ENCODE measurements at places on chromosomes 11 and 22.
A peak's percentile ranks its signal among the peaks of the same experiment; 100 is the strongest.

GRCh38 chr11:69922015-69922595 lies 102.9 kb upstream of the FGF3 start:
- DNase-seq: no peak

- DNase-seq: peak; percentile 25
These were observed 1.2 kb downstream of the UBE2L6 start for GRCh38 chr11:57566005-57566904.

GRCh38 chr11:47258317-47258902 lies 614 bp downstream of the NR1H3 start:
- no peak for DNase-seq

DNA sequence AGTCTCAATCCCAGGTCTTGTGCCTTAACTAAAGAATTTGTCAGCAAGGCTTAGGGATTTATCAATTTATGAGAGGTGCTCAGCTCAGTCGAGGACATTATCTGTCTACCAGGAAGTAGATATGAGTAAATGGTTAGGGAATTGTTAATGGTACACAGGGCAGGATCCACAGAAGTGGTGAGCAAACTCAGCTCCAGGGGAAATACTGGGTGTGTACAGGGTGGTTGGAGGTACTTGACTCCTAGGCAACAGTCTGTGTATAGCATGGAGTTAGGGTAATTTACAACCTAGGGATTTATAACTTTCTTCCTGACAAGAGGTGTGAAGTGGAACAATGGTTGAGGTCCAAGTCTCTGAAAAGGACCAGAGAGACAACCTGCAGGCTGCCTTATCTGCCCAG lies 123.4 kb upstream of the OR9Q1 start:
- no peak for DNase-seq

DNA sequence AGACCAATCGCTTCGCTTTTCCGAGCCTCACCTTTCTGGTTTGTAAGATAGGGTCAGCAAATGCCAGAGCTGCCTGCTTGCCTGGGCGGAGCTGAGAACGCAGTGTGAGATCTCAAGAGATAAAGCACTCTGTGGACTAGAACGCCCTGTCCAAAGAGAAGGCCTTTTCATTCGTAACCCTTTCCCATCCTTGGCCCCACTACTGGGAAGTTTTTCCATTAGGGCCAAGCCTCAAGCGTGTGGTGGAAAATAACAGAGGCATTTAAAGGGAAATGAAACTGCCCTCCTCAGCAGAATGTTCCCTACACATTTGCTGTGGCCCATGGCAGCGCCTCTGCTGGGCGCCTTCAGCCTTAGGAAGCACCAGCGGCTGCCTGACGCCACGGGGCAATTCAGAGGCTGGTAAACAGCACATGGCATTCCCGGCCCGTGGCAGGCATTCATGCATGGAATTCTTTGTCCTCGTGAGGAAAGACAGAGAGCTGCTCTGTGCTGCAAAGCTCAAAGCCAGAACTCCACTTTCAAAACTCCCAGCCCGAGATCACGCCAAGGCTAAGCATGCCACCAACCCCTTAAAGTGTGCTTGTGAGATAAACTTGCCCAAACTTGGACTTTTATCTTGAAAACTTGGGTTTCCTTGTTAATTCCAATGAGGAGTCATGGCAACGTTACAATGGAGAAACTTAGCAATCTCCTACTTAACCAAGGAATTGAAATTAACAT lies 38.1 kb downstream of the AHNAK start:
- DNase-seq: peak; percentile 24
